ENCODE measurements at places on chromosomes 2 and 18. TPM values are rescaled to one million over a fixed set of nuclear protein-coding genes. Genes with fewer than 3 reads are reported as not detected.

GRCh38 chr2:43685357-43685756, 9.1 kb upstream of the C1GALT1C1L start:
- no peak for DNase-seq

DNA sequence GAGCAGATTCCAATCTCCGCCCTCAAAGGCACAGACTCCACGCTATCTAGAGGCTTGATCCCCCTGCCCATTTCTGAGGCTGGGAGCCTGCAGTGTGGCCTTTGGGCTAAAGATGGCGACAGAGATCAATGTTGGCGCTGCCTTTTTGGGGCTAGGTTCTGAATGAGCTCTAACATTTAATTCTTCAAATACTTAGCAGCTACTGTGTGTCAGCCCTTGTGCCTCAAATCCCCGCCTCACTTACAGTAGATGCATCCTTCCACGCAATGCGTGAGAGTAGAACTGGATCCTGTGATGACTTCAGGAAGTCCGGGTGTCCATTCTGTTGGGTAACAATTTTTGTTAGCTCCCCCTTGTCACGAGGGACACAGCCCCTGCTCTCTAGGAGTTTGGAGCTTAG, 12.4 kb downstream of the IL1F10 start:
- no peak for DNase-seq

GRCh38 chr2:20091305-20091991, 40.0 kb upstream of the LAPTM4A start:
- peak; percentile 79 for DNase-seq

DNA sequence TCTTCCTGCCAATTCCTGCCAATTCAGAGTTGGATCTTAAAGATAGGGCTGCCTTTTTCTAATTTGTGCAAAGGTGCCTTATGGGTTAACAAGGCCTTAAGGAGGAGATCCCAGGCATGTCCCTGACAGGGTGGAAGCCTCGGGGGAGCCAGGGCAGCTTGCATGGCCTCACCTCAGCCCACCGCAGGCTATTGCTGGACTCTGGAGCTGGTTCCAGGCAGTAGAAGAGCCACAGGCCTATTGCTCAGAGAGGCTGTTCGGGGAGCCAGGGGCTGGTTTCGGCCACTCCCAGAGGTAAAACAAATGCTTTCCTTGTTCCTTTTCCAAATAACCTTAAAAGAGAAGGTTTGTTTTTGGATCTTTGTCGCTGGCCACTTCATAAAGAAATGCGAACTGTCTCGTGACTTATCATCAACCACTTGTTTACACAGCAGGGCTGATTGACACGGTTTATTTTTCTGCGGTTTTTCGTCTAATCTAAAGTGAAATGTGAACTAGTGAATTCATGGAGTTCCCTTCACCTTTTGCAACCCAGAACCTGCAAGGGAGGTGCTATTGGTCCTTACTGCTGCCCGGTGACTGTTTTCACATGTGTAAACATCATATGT, 108.6 kb downstream of the APOB start:
- DNase-seq: no peak

DNA sequence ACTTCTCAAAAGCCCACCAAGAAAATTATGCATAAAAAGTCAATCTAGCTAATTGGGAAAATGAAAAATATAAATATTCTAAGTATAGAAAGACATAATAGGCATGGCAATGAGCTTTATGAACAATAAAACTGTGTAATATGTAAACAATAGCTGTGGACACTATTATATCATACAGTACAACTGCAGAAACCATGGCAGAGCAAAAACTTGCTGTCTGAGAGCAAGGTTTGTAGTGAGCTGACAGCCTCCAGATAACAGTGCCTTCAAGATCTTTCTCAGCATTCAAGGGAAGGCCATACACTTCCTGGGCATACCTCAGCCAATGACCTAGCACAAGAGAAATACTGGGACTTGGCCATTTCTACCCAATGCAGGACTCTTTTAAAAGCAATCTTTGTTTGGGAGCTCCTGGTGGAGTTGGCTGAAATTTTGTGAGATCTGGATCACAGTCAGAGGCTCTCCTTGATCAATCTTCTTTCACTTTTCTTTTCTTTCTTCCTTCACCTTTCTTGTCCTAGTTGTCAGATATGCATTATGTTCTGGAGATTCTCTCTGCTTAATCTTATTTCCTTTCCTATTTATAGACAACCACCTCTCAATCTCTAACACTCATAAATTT, 427.2 kb upstream of the UBE2E3 start:
- DNase-seq: no peak

- DNase-seq: no peak
These were observed 60.3 kb upstream of the GREB1L start for GRCh38 chr18:21181766-21182165.

DNA sequence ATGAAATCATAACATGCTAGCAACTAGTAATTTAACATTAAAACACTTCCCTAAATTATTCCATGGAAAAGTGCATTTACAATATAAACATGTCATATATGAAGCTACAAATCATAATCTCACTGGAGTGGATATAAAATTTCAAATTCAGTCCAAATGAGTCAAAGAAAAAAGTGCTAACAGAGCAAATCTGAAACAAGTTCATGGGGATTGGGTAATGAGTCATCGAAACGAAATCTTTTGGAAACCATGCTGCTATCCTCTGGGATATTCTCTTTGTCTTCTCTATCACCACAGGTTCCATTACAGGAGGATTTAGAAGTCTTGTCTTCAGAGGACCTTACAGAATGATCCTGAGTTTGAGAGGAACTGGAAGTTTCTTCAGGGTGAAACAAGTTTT, 34.1 kb downstream of the STK17B start:
- DNase-seq: no peak

DNA sequence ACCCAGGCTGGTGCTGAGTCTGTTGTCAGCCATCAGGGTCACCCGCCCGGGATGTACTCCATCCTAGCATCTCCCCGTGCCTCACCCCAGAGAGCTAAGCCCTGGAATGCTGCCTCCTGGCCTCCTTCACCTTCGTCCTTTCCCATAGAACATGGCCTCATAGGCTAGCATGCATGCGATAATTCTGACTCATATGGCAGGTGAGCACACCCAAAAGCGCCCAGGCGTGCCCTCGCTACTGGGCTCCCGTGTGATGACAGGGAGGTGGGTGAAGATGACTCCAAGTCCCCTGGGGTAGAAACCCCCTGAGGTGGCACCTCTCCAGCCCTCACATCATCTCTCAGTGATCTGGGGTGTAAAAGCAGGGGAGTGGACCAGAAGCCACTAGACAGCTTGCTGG, 7.3 kb downstream of the SPR start:
- no peak for DNase-seq

- DNase-seq: peak; percentile 77
These were observed 727 bp downstream of the FBXO11 start for GRCh38 chr2:47905386-47906156.

DNA sequence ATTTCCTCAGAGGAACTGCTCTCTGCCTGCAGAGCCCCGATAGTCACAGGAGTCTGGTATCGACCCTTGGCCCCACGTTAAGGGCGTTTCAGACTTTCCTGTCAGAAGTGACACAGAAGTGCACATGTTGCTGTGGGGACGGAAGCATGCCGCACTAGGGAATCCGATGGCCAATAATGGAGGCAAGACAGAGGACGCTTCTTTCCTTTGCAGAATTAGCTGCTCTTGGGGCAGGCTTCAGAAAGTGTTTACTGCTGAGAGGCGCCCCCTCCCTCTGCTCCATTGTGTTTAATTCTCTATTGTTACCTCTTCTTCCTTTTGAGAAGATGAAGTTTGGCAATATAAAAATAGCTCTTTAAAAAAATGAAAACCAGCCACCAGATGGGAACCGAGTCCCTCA, 118.6 kb upstream of the EML6 start:
- DNase-seq: no peak

GRCh38 chr2:186882511-186883071, 33.6 kb upstream of the ZSWIM2 start:
- DNase-seq: no peak

- no peak for DNase-seq
These were observed 98.2 kb upstream of the STK39 start for GRCh38 chr2:168345601-168346000.

- no peak for DNase-seq
These were observed 472 bp downstream of the SLC20A1 start for GRCh38 chr2:112646102-112646719.

DNA sequence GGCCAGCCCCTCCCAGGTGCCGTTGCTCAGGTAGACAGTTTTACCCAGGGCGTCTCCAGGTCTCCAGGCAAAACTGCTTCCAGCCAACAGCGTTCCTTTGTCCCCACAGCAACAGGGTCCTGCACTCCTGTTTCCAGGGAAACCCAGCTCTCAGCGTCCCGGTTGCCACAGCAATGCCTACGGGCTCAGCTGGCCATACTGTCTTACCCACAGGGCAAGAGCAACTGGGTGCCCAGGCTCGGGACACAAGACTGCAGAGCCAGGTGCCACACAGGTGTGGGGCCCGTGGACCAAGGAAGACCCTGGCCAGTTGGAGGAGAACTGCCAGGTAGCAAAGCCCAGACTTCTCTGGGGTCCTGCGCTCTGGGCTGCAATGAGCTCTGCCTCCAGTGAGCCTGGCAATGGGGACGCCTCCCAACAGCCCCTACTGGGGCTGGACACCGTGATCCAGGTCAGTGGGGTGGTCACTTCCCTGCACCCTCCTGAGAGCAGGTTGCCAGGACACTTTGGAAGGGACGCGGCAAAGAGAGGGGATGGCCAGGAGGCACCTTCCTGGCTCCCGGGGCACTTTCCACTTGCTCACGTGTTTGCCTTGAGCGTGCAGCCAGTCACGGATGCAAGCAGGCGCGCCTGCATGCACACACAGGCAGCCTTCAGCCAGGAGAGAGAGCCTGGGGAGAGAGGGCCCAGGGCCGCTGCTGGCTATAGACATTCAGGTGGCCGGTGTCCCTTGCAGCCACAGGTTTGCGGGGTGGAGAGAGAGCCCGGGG, at the start of gene CROCC2:
CROCC2 (plus strand) TSS at position 196 of the 770 bp plus-strand sequence; CDS start at position 374, 178 bp downstream.
- DNase-seq: no peak

DNA sequence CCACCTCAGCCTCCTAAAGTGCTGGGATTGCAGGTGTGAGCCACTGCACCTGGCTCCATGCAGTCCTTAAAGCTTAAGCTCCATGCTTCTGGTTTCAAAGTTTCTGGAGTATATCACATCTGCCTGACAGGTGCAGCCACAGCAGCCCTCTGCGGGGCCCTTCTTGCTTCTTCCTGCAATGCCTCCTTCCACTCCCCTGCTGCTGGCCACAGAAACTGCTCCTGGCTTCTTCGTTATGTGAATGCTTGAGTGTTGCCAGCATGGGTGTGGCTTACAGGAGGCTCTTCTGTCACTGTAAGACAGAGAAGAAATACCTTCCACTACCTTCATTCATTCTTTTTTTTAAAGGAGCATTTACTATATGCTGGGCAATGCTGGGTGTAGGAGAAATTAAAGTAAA, 10.1 kb upstream of the CCBE1 start:
- no peak for DNase-seq

- no peak for DNase-seq
These were observed 163.1 kb upstream of the WDSUB1 start for GRCh38 chr2:159449504-159450124.

Gene KCNE4
- 7.3 TPM for total RNA-seq

Gene ORMDL1
- total RNA-seq: 52.9 TPM

Gene TMEM247
- not detected for total RNA-seq

Gene BOLL
- total RNA-seq: not detected

Gene SH2D6
- total RNA-seq: 0.40 TPM

Gene UGT1A10
- total RNA-seq: not detected

Gene MIB1
- total RNA-seq: 50.4 TPM

Gene C2orf80
- not detected for total RNA-seq

Gene STARD6
- 0.85 TPM for total RNA-seq

Gene TTR
- total RNA-seq: not detected
